ENCODE measurements at places on chromosomes 5 and 9. TPM values are rescaled to one million over a fixed set of nuclear protein-coding genes. Genes with fewer than 3 reads are reported as not detected.

ORM2 gene
- 283 TPM for total RNA-seq

HMCN2 gene
- total RNA-seq: not detected

DNA sequence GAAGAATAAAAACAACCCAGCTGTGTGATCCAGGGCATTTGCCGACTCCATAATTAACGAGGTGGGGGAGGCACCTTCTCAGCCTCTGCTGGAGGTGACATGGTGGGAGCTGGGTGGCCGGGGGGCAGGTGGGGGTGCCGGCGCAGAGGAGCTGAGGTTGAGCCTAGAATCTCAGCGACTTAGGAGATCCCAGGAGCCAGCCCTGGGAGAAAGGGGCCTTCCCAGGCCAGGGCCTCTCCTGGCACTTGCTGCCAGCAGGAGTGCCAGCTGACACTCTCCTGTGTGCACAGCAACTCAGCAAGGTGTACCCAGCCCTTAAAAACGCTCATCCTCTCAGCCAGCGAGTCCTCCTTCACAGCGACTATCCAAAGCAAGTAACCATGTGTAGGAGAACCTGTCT, 62.8 kb upstream of the FCN1 start:
- peaks cover 20% of the 10 kb centered on the region for H3K27me3 ChIP-seq
- no peaks in the 10 kb centered on the region for H3K4me1 ChIP-seq
- H3K36me3 ChIP-seq: no peaks in the 10 kb centered on the region
- no peak for DNase-seq
- no peak overlapping the region for H3K27ac ChIP-seq

GRCh38 chr5:93510626-93511380, 70.2 kb downstream of the NR2F1-AS1 start:
- H3K4me3 ChIP-seq: no peak overlapping the region
- no peaks in the 10 kb centered on the region for H3K36me3 ChIP-seq
- DNase-seq: no peak
- no peak overlapping the region for H3K27ac ChIP-seq
- H3K27me3 ChIP-seq: no peaks in the 10 kb centered on the region

DNA sequence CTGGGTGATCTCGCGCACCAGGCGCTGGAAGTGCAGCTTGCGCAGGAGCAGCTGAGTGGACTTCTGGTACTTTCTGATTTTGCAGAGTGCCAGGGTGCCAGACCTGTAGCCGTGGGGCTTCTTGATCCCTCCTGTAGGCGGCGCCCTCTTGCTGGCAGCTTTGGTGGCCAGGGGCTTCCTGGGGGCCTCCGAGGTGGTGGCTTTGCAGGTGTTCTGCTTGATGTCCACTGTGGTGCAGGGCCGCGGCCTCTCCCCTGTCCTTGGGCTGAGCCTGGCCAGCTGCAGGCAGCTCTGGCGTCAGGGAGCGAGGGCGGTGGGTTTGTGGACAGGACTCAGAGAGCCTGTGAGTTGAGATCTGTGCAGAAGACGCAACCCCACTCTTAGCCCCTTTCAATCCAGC, 36.1 kb downstream of the TAF11L14 start:
- no peaks in the 10 kb centered on the region for H3K27me3 ChIP-seq
- no peak for DNase-seq
- no peaks in the 10 kb centered on the region for H3K4me1 ChIP-seq
- H3K36me3 ChIP-seq: no peaks in the 10 kb centered on the region

GRCh38 chr5:12772276-12772675, 868.0 kb upstream of the CTNND2 start:
- no peaks in the 10 kb centered on the region for H3K36me3 ChIP-seq
- H3K27me3 ChIP-seq: no peaks in the 10 kb centered on the region
- H3K4me1 ChIP-seq: no peaks in the 10 kb centered on the region

DNA sequence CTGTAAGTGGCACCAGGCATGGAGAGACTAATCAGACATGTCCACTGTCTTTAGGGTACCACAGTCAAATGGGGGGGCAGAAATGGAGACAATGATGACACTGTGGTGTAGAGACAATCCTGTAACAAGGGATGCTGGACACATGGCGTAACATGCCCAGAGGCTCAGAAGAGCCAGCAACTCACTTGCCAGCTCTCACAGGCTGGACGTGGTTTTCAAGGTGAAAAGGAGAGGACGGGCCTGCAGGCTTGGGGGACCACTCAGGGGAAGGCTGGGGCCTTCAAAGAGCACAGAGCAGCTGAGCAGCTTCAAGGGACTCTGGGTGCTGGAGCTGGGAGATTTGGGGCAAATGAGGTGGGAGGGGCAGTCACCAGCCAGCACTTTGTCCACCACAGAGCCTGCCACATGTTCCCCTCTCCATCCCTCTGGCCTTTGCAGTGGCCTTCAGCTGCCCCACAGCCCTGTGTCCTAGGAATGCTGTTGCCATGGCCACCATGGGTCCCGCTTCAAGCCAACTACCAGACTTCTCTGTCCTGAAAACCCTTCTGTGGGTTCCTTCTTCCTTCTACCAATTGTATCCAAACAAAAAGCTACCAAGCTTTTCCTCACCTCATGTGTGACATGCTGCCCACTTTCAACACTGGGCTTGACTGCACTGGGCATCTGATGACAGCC, 140.4 kb downstream of the GABBR2 start:
- no peak for DNase-seq
- H3K4me1 ChIP-seq: no peaks in the 10 kb centered on the region
- no peak overlapping the region for H3K27ac ChIP-seq
- H3K36me3 ChIP-seq: no peaks in the 10 kb centered on the region
- peaks cover 1% of the 10 kb centered on the region for H3K27me3 ChIP-seq

GRCh38 chr5:98770911-98771322, 2.5 kb upstream of the RGMB start:
- H3K27me3 ChIP-seq: peaks cover 5% of the 10 kb centered on the region
- H3K36me3 ChIP-seq: no peaks in the 10 kb centered on the region
- no peak for DNase-seq
- H3K4me1 ChIP-seq: peaks cover 34% of the 10 kb centered on the region

DNA sequence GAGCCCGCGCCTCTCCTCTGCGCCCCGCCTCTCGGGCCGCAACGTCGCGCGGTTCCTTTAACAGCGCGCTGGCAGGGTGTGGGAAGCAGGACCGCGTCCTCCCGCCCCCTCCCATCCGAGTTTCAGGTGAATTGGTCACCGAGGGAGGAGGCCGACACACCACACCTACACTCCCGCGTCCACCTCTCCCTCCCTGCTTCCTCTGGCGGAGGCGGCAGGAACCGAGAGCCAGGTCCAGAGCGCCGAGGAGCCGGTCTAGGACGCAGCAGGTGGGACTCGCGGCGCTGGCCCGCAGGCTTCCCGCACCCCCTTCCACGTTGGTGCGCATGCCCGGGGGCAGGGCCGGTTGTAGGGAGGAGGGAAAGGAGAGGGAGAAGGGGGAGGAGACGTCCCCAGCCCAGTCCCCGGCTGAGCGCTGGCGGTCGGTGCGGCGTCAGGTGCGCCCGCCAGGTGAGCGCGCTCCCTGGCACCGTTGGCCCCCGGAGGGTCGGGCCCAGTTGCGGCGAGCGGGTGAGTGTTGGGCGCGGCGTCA, at the start of gene OCLN:
TSS of gene OCLN (plus strand) at position 400 of the 532 bp plus-strand sequence. CDS start 11,455 bp downstream, outside the sequence.
- H3K4me3 ChIP-seq: peak within 1 kb of the TSS; percentile 96
- H3K36me3 ChIP-seq: no peaks in the 10 kb centered on the region
- no peaks in the 10 kb centered on the region for H3K27me3 ChIP-seq
- peak; percentile 78 for DNase-seq
- peaks cover 63% of the 10 kb centered on the region for H3K4me1 ChIP-seq

Measured in HepG2 (cell line).